Naive thymus-derived CD8-positive, alpha-beta T cell (primary cell): ENCODE measurements at places on chromosomes 5 and 9.

DNA sequence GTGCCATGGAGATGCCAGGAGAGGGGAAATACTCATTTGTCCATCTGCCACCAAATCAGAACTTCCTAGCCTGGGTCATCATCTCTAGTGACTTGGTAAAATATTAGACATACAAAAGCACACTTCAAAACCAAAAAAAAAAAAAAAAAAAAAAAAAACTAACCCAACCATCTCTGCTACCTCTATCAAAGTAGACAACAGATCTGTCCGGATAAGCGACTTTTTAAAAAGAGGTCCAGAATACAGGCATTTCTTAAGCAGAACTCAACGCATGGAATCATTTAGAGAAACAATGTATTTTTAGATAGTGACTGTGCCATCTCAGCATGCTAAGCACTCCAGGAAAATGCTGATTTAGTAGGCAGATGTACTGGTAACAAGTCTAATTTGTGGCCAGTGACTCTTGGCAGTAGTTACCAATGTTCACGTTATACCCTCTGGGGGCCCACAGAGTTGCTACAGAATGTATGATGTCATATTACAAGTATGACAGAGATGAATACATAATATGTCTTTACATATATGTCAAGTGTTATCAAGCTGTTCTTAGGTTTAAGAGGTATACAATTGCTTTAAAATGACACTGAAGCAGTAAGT, 107.8 kb downstream of the SMIM23 start:
- H3K4me1 ChIP-seq: peaks cover 6% of the 10 kb centered on the region
- DNase-seq: no peak

- DNase-seq: no peak
- no peak overlapping the region for H3K27ac ChIP-seq
- no peaks in the 10 kb centered on the region for H3K27me3 ChIP-seq
- peaks cover 12% of the 10 kb centered on the region for H3K4me1 ChIP-seq
- peaks cover 15% of the 10 kb centered on the region for H3K36me3 ChIP-seq
- H3K4me3 ChIP-seq: peak overlapping the region; percentile 81
Observed at GRCh38 chr5:157650991-157651611, 1.1 kb downstream of the SOX30 start.

DNA sequence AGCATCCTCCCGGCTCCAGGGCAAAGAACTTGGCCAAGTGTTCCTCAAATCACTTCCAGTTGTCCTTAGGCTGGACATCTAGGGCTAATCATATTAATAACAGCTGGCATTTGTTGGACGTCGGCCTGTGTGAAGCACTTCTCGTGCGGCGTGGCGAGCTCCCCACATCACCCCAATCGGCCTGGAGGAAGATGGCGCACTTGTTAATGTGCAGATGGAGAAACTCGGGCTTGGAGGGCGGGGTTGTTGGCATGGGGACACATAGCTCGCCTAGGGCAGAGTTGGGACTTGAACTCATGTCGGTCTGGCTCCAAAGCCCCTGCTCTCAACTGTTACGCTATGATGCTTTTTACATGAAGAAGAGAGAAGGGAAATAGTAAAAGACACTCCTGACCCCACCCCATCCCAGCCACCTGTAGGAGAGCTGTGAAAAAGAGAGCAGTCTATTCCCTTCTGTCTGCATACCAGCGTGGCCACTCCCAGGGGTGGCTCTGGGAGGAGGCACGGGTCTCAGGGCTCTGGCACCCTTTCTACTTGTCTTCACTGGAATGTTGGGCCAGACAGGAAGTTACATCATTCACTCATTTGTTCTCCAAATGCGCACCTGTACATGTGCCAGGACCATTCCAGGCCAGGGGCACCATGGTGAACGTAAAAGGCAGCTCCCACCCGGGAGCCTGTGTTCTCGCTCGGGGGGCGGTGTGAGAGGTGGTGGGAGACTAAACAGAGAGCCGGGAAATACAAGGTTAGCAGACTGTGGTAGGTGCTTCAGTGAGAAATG, 12.8 kb upstream of the NUP214 start:
- no peaks in the 10 kb centered on the region for H3K36me3 ChIP-seq
- H3K4me1 ChIP-seq: peaks cover 1% of the 10 kb centered on the region
- peaks cover 2% of the 10 kb centered on the region for H3K27me3 ChIP-seq
- DNase-seq: no peak
- no peak overlapping the region for H3K4me3 ChIP-seq

DNA sequence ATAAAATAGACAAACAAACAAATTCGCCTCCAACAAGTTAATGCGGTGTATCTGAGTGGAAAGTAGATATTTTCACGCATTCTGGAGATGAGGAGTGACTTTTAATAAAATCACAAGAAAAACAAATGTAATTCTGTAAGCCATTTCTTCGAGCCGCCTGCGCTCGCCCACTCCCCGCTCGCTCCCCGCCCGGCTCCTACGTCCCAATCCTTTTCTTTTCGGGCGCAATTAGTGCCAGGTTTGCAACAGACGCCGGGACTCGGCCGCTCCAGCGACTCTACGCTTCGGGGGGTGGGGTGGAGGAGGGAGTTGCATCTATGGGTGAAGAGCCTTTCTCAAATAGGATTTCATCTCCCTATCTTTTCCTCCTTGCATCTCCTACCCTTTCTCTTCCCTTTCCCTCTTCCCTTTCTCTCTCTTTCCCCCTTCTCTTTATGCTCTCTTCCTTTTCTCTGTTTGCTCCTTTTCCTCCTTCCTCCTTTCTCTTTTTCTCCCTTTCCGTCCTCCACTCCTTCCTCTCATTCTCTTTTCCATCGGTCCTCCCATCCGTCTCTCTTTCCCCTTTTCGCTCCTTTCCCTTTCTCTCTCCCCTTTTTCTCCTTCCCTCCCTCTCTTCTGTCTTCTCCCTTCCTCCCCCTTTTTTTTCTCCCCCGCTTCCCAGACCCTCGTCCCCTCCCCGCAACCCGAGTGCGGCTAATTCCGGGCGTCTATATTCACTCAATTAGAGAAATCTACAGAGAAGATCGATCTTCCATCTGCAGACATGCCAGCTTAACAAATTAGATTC, 6.1 kb upstream of the OTP start:
- H3K27ac ChIP-seq: peak overlapping the region; percentile 34
- peaks cover 98% of the 10 kb centered on the region for H3K27me3 ChIP-seq
- H3K36me3 ChIP-seq: peaks cover 10% of the 10 kb centered on the region
- DNase-seq: no peak

GRCh38 chr5:35811108-35811741, 45.5 kb upstream of the IL7R start:
- peak overlapping the region; percentile 96 for H3K27ac ChIP-seq
- no peaks in the 10 kb centered on the region for H3K27me3 ChIP-seq
- H3K4me1 ChIP-seq: peaks cover 68% of the 10 kb centered on the region
- H3K36me3 ChIP-seq: peaks cover 2% of the 10 kb centered on the region

- no peak for DNase-seq
- peak overlapping the region; percentile 79 for H3K4me3 ChIP-seq
- peaks cover 7% of the 10 kb centered on the region for H3K4me1 ChIP-seq
- H3K27me3 ChIP-seq: no peaks in the 10 kb centered on the region
- peak overlapping the region; percentile 64 for H3K27ac ChIP-seq
- no peaks in the 10 kb centered on the region for H3K36me3 ChIP-seq
Observed at GRCh38 chr5:54517174-54517511, 416 bp upstream of the SNX18 start.

DNA sequence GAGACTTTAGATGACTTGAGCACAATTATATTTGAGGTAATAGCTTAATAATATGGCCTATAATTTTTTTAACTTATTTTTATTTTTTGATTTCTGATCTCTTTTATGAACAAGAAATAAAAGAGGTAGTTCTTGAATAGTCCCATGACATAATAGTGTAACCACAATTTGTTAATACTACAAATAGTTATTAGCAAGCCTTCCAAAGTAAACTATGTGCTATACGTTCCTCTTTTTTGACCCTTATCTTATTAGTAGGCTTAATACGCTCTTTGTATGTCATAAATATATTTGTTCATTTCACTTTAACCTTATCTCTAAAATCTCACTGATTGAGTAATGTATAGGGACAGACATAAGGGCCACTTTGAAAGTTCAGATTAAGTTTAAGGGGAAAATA, 78.7 kb upstream of the NR4A3 start:
- no peak overlapping the region for H3K27ac ChIP-seq
- no peak for DNase-seq
- H3K4me3 ChIP-seq: no peak overlapping the region
- H3K27me3 ChIP-seq: peaks cover under 1% of the 10 kb centered on the region
